C1 segment of cervical spinal cord (tissue), 14 donors: ENCODE measurements at places on chromosomes 12 and 14.

DNA sequence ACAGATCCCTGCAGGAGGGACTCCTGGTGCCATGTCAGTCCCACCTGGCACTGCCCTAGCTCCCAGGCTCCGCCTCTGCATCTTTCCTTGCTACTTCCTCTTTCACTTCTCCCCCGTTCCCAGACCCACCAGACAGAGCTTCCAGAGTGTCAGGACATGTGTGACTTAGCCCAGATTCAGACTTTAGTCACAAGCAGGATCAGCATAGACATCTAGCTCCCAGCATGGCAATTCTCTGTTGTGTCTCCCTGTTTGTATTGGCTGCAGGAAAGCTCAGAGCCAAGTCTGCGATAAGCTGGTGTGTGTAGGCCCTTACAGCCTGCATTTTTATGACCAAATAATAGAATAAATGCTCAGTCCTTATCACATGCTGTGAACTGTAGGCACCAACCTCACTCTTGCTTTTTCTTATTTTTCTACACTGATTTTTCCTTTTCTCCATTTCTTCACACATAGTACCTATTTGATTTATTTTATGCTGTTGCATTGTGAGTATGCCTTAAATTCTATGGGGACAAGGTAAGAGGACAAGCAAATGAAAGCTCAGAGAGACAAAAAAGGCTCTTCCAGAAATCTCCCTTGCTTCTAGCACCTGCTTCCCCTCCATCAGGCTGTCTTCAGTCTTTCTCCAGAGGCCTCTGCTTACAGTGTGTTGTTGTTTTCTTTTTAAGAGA lies 5.9 kb downstream of the DHRS2 start:
- no peak for DNase-seq

DNA sequence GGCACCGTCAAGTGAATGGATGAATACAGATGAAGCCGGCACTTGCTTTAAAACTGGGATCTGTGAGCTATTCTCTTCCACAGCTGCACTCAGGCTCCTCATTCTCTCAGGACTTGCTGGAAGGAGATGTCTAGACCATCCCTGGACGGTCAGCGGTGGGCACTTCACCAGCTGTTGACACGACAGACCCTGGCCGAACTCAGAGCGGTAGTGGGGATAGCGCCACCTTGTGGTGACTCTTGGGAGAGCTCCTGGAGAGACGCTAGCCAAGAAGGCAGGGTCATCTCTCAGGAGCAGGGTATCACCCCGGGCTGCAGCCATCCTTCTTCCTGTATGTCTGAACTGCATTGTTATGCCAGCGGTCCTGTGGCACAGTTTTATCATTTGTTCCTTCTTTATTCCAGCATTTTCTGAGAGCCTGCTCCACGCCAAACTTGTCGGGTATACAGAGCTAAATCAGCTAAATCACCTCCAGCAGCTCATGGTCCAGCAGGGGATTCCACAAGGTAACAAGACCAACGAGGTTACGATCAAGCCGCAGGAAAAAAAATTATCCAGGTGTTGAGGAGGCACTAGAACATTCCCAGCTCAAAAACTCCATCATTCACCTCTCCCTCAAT lies 10.0 kb downstream of the WNT1 start:
- DNase-seq = no peak

DNA sequence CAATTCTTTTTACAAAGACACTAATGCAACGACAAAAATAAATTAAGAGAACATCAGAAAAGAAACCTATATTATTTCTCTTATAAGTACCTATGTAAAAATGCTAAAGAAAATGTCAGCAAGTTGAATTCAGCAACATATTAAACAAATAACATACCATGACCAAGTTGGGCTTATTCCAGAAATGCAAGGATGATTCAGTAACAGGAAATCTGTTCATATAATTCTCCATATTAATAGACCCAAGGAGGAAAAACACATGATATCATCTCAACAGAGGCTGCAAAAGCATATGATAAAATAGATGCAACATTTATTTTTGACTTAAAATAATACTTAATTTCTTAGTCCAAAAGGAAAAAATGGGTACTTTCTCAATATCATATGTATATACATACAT lies 25.1 kb upstream of the GPHB5 start:
- no peak for DNase-seq

GRCh38 chr14:104827177-104828055 lies 26.5 kb downstream of the ZBTB42 start:
- DNase-seq = no peak

GRCh38 chr14:94044476-94045091 lies 18.4 kb downstream of the OTUB2 start:
- DNase-seq = no peak

DNA sequence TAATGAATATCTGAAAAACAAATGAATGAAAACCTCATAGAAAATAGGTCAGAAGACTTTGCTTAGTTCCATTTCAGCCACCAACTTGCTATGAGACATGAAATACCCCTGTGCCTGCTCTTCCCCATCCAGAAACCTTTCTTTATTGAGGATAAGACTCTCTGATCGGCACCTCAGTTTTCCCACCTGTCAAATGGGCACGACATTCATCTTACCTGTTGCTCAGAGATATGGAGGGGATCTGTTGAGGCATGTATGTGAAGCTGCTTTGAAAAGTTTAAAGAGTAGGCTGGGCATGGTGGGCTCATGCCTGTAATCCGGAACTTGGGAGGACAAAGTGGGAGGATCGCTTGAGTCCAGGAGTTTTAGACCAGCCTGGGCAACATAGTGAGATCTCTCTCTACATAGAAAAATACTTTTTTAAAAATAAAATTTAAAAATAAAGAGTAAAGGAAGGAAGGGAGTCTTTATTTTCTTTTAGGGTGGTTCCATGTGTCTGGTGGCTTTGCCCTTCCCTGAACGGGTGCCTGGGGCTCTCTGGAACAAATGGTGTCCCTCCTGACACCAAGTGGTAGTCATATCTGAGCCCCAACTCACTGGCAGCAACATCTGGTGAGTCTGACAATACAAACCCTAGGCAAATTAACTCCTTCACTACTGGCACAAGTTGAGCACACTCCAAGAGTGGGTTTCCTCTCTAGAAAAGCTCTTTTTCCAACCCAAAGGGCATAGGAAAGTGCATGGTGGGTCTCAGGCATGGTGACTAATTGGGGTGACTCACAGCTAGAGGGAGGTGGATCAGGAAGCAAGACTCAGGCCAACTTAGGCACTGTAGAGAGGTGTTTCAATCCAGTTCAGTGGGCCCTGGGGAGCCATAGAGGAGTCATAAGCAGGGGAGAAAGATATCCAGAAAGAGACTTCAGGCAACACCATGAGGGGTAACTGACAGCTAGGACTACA lies 42.1 kb downstream of the MAP1LC3B2 start:
- DNase-seq = no peak

GRCh38 chr12:71746974-71747611 lies 7.6 kb upstream of the RAB21 start:
- DNase-seq = peak; percentile 15

- no peak for DNase-seq
These were observed 33.7 kb downstream of the ITPK1 start for GRCh38 chr14:93081876-93082570.

DNA sequence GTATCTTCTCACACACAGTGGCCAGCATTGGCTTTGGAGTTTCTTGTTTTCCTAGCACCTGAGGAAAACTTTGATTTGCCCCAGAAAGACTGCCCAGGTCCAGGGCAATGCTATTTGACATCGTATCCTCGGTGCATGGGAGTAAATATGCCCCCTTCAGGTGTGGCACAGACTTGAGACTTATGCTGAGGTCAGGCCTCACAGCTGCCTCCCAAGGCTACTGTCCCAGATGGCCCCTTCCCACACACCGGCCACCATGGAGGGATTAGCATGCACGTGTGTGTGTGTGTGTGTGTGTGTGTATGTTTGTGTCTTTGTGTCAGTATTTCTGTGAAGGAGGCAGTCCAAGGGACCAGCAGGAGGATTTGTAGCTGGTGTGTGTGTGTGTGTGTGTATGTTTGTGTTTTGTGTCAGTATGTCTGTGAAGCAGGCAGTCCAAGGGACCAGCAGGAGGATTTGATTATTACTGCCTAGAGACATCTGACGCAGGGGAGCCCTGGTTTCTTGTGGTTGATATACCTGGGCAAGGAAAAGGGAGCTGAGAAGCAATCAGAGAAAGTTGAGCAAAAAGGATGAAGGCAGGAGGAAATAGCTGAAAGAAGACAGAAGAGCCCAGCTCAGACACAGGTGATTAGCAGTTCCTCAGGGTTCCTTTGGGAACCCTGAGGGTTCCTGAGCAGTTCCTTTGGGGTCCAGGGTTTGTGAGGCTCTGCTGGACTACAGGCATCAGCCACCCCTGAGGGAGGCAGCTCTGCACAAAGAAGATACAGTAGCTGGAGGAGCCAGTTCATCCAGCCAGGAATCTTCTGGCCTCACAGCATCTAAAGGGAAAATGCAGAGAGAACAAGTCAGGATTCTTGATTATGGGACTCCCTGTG lies 42.2 kb downstream of the COX16 start:
- no peak for DNase-seq

- no peak for DNase-seq
These were observed 117.2 kb upstream of the DNM1L start for GRCh38 chr12:32561931-32562341.

- DNase-seq = no peak
These were observed 27.6 kb downstream of the KICS2 start for GRCh38 chr12:64194333-64195149.

GRCh38 chr14:101004954-101005353 lies 101.4 kb upstream of the RTL1 start:
- no peak for DNase-seq

- DNase-seq = no peak
These were observed 1.1 kb downstream of the IFNG start for GRCh38 chr12:68158432-68158831.

DNA sequence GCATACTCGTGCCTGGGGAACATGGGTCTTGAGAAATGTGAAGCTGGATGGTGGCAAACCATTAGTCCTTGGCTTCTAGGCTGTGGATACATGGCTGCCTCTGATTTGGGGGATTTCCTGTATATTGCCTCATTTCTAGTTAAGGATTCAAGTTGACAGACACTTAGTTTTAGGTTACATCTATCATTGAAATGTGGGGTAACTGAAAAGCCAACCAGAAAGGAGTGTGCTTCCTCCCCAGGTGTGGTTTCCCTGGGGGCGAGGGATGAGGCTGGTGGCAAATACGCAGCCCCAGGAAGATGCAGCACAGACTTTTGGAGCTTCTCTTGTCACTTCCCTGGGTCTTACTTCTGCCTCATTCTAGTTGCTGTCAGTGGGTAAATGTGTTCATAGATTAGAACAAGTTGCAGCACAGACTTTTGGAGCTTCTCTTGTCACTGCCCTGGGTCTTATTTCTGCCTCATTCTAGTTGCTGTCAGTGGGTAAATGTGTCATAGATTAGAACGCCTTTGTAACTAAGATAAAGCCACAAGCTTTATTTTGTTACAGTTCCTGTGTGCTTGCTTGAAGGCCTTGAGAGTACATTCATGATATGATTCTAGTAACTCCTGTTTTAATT lies 85.1 kb downstream of the BORCS5 start:
- no peak for DNase-seq

DNA sequence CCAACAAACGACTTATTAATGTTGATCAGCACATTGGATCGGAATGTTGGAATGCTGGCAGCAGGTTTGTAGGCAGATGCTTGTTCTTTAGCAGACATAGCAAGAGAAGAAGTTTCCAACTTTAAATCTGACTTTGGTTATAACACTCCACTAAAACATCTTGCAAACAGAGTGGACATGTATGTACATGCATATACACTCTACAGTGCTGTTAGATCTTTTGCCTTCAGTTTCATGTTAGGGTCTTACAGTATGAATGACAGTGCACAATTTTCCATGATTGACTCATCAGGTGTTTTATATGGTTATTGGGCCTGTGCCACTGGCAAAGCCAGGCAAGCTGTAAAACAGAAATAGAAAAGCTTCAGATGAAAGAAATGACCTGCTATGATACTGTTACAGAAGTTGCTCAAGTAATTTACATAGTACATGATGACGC lies 14.3 kb upstream of the DHRS7 start:
- DNase-seq = no peak

- DNase-seq = no peak
These were observed 79.8 kb upstream of the DIO2 start for GRCh38 chr14:80291101-80291500.

DNA sequence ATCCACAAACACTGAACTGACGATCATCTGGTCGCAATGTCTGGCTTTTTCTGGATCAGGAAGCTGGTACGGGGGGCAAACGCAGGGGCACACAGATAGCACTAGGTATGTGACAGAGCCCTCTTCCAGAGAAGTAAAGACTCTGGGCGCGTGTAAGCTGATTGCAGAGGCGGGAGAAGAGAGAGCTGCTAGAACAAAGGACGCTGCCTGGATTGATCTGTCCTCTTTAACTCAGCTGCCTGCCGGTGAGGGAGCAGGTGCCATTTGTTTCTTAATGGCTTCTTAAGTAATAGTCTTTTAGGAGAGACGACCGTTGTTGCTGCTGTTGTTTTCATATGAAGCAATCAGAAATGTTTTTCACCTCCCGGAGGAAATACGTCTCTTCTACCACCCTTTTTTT lies 77.3 kb downstream of the GLT1D1 start:
- no peak for DNase-seq

GRCh38 chr14:71423481-71423880 lies 508.7 kb upstream of the RGS6 start:
- no peak for DNase-seq

GRCh38 chr12:30622509-30622908 lies 73.2 kb downstream of the IPO8 start:
- DNase-seq = no peak

GRCh38 chr12:129494766-129495165 lies 409.1 kb downstream of the TMEM132D start:
- DNase-seq = no peak

- DNase-seq = no peak
These were observed 115.0 kb downstream of the SLC15A4 start for GRCh38 chr12:128708789-128709188.

GRCh38 chr14:62031504-62031903 lies 269.3 kb downstream of the SNAPC1 start:
- DNase-seq = no peak

DNA sequence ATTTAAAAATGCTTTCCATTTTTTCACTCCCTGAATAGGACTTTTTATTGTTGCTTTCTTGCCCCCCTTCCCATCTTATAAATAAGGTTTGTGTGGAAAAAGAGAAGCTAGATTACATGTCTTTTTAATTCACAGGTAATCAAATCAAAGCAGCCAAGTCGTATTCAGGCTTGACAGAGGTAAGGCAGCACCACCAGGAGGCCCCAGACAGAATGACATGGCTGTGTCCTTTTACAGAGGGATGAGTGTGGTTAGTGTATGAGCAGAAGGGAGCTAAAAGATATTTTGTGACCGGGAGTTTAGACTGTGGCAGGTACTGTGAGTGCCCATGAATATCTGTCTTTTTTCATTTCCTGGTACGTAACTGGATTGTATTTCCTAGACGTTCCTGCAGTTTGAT lies 596.1 kb downstream of the ETNK1 start:
- no peak for DNase-seq

GRCh38 chr14:38311655-38312054 lies 55.8 kb upstream of the CLEC14A start:
- no peak for DNase-seq

GRCh38 chr12:5746036-5746908 lies 198.8 kb downstream of the ANO2 start:
- DNase-seq = no peak

- DNase-seq = no peak
These were observed 637.2 kb downstream of the TMTC2 start for GRCh38 chr12:83323866-83324265.

GRCh38 chr12:110135806-110136205 lies 11.6 kb downstream of the IFT81 start:
- DNase-seq = no peak
